Activated T-cell treated with anti-CD3 and anti-CD28 coated beads, Interleukin-2, amount 50 U/mL, for 72 hours (primary cell): ENCODE measurements at places on chromosomes 13 and 19.

DNA sequence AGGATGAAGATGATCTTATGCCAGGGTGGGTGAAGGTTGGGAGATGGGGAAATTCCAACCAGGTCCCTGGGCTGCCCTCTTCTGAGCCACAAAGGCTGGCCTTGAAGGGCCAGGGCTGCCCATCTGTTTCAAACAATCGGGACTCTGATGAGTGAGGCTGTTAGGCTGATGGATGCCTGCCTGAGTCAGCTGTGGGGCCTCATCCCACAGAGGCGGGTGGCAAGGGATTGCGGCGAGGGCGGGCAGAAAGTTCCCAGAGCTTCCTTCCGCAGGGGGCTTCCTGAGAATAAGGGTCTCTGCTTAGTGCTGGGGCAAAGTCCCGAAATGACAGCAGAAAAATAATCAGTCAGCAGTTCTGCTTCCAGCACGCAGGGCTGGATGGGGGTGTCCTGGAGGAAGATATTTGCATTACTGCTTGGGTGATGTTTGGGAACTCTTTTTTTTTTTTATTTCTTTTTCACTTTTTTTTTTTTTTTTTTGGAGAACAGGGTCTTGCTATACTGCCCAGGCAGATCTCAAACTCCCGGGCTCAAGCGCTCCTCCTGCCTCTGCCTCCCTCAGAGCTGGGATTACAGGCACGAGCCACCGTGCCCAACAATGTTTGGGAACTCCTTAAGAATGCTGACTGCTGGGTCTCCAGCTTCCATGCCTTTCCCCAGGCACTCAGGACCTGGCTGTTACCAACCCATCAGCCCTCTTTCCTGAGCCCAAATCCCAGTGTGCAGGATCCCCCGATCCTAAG lies 14.1 kb downstream of the SH3GL1 start:
- DNase-seq: no peak

- DNase-seq: no peak
Measured at GRCh38 chr13:26509491-26509890, 48.0 kb upstream of the WASF3 start.

GRCh38 chr13:74452881-74453280 lies 318.7 kb upstream of the KLF12 start:
- DNase-seq: no peak

- DNase-seq: peak; percentile 28
Measured at GRCh38 chr19:2207991-2208860, 27.9 kb downstream of the PLEKHJ1 start.

- DNase-seq: no peak
Measured at GRCh38 chr13:48497669-48498068, 35.2 kb downstream of the RCBTB2 start.
